ENCODE measurements at places on chromosomes 5 and 9.

- H3K27ac ChIP-seq = no peak overlapping the region
- no peak for DNase-seq
- H3K27me3 ChIP-seq = no peaks in the 10 kb centered on the region
- no peaks in the 10 kb centered on the region for H3K36me3 ChIP-seq
- H3K4me1 ChIP-seq = no peaks in the 10 kb centered on the region
- H3K4me3 ChIP-seq = no peak overlapping the region
Observed at GRCh38 chr9:119722384-119722783, 353.1 kb upstream of the BRINP1 start.

GRCh38 chr9:10566848-10567247 lies 46.0 kb downstream of the PTPRD start:
- no peaks in the 10 kb centered on the region for H3K27me3 ChIP-seq
- no peak for DNase-seq
- H3K4me1 ChIP-seq = no peaks in the 10 kb centered on the region
- H3K4me3 ChIP-seq = no peak overlapping the region

DNA sequence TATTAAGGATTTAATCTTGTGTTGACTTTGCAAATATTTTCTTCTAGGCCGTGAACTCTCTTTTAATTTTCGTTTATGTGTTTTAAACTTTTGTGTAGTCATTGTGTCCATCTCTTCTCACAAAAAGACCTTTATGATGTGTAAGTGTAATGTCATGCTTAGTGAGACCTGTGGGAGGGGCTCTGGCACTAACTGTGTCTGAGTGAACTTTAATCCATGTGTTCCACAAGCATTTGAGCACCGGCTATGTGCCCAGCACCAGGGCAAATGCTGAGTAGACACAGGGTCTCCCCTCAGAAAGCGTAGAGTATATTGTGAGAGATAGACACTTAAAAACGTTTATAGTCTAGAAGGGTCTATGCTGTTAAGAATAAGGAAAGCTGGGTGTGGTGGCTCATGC lies 272.6 kb upstream of the TUT7 start:
- H3K4me1 ChIP-seq = no peaks in the 10 kb centered on the region
- no peaks in the 10 kb centered on the region for H3K36me3 ChIP-seq
- DNase-seq = no peak
- H3K27me3 ChIP-seq = no peaks in the 10 kb centered on the region
- no peak overlapping the region for H3K4me3 ChIP-seq

DNA sequence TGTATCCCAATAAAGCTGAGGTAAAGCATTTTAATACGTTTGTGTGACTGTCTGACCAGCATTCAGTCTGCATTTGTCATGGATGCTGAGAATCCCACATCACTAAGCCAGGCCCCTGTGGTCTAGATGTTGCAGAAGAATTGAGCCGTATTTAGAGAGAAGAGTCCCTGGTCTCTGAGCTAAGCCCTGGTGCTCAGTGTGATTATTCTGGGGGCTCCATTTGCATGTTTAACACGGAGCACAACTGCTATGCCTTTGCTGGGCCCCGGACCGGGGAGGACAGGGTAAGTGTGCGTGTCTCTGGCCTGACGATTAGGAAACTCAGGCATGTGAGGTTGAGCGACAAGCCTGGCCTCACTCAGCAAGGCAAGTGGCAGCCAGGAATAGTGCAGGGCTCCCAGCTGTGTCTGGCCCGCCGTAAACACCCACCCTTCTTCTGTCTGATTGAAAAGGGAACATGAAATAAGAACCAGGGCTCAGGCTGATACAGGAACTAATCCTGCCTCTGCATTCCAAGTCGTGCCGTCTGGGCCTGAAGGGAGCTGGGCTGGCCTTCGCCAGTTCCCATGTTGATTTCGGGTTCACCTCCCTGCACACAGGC lies 22.3 kb downstream of the FAM78A start:
- peak overlapping the region; percentile 97 for H3K27ac ChIP-seq
- peak overlapping the region; percentile 34 for H3K4me3 ChIP-seq
- DNase-seq = no peak
- H3K36me3 ChIP-seq = peaks cover 23% of the 10 kb centered on the region
- H3K4me1 ChIP-seq = peaks cover 80% of the 10 kb centered on the region

DNA sequence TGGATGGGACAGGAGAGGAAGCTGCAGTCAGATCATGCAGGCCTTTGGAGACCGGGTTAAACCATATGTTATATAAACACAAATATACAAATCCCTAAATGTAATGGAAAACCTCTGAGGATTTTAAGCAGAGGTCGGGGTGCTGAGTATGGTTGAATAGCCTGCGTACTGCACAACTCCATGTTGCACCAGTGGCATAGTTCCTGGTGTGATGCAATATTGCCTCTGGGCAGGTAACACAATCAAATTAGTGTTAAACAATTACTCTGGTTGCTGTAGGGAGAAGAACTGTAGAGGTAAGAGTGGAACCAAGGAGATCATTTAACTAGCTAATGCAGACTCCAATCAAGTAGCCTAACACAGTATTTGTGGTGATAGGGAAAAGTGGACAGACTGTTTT lies 21.3 kb upstream of the RNF145 start:
- H3K27ac ChIP-seq = no peak overlapping the region
- H3K27me3 ChIP-seq = no peaks in the 10 kb centered on the region
- no peaks in the 10 kb centered on the region for H3K36me3 ChIP-seq
